D721Med (cell line): ENCODE measurements at places on chromosomes 6 and 20.

DNA sequence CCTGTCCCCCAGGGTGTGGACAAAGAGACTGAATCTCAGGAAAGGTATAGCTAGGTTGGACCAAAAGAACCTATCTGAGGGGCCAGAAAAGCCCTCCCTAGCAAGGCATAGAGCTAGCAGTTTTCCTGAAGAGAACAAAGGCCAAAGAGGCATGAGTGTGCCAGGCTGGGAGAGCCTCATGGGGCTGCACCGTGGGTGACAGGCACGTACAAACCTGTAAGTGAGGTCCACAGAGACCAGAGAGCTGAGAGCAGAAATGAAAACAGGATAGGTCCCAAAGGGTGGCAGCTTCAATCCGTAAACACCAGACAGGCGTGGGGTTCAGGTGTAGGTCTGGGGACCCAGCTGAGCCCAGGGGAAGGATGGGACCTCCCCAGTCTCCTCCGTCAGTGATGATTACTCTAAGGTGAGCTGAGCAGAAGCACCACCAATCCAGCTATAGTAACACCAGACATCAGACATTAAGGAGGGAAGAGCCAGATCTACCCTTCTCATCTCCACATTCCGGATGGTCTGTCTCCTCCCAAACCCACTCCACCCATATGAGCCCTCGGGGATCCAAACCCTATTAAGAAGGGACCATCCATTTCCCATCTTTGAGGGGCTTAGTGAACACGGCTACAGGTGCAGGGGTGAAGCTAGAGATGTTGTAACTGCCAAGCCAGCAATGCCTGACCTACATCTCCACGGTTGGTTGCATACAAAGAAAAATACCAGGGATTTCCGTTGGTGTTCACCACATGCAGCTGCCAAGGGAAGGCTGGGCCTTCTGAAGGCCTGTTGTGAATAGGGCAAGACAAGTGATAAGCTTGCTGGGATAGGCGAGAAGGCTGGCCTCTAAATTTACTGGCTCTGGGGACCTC is 38.3 kb downstream of the BCL2L1 start:
- no peak for DNase-seq

GRCh38 chr6:20608356-20608755 is 74.1 kb downstream of the CDKAL1 start:
- no peak for DNase-seq

DNA sequence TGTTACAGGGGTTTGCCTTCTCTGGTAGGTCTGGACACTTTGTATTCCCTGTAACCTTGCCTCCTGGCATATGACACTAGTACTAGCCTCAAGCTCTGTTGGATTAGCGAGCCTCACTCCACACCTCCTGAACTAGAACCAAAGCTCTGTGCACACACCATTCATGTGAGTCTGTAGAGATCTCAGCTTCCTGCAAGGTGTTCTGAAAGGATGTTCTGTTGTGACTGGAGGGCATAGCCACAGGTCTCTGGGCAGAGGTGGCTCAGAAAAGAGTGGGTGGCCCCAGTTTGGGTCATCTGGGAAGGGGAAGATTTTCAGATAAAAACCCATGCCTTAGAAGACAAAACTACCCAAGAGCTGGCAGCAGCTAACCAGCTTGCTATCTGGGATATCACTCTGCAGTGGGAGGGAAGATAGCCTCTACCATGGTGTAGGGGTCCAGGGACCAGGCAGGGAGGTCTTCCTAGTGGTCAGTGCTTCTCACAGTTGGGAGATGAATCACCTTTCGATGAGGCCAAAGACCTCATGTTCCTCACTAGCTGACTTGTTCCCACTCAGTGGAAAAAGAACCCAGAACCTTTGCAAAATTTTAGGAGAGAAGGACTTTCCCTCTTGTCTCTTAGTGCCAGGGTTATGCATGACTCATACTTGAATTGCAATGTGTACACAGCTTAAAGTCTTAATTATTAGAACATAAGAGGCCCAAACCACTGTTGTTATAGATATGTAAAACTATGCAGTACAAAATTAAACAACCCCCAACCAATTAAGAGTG is 41.4 kb downstream of the HLA-F start:
- DNase-seq: no peak

DNA sequence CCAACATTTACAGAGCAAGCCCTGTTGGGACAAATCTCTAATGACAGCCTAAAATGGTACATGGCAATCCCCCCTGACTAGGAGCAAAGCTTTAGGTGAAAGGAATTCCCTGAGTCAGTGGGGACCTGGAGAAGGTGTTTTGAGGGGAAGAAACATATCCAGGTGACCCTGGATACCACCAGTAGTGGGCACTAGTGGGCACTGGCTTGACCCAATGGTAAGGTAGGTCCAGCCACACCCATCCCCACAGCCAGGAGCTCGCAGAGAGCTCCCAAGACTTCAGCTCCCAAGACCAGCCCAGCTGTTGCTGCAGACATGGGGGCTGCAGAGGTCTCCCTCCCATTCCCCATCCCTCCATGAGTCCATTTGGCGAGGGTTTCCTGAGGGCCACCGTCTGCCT is 19.5 kb downstream of the GRM4 start:
- DNase-seq: no peak

GRCh38 chr20:50099565-50099991 is 13.4 kb downstream of the UBE2V1 start:
- DNase-seq: no peak

DNA sequence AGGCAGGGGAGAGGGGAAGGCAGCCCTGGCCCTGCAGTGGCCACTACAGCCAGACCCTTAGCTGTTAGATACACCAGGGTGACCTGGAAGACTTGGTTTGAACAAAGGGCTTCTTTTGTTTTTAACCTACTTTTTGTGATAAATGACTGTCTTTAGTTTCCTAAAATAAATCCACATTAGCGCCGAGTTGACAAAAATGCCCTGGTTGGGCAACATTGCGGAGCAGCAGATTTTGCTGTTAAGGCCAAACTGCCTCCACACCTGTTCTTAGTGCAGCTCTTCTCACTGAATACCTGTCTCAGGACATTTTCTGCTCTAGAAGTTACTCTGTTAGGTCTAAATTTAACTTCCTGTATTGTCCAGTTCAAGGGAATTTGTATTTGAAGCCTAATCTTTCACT is 42.7 kb downstream of the FAM50B start:
- no peak for DNase-seq

- no peak for DNase-seq
Observed at GRCh38 chr20:59778615-59779200, 154.7 kb downstream of the SYCP2 start.

GRCh38 chr20:62143957-62144825 is 622 bp downstream of the SS18L1 start:
- peak; percentile 51 for DNase-seq

GRCh38 chr6:46305833-46306232 is 135.1 kb upstream of the ENPP5 start:
- DNase-seq: no peak

DNA sequence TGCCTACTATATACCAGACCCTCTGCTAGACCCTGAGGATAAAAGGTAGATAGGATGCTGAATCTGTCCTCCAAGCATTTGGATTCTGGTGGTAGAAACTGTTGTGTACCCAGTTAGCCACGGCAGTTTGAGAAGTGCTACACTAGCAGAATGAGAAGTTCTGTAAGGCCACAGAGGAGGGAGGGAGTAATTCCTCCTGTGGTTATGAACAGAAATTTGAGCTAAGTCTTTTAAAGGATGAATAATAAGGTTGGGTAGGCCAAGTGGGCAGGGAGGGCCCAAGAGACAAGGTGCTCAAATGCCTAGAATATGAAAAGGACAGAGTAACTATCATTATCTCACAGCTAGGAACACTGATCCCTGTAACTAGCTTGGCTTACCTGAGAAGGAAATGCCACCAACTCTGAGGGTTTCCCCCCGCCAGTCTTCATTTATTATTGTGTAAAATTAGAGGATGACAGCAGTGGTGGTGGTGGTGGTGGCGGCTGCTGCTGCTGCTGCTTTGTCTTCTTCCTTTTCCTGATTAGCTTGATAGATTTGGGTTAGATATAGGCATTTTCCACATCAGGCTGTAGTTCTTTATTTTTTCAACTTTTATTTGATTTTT is 243.3 kb downstream of the PRL start:
- no peak for DNase-seq

- no peak for DNase-seq
Observed at GRCh38 chr20:63163596-63164483, 52.1 kb downstream of the YTHDF1 start.

- DNase-seq: no peak
Observed at GRCh38 chr20:51536116-51537069, 6.1 kb downstream of the NFATC2 start.

DNA sequence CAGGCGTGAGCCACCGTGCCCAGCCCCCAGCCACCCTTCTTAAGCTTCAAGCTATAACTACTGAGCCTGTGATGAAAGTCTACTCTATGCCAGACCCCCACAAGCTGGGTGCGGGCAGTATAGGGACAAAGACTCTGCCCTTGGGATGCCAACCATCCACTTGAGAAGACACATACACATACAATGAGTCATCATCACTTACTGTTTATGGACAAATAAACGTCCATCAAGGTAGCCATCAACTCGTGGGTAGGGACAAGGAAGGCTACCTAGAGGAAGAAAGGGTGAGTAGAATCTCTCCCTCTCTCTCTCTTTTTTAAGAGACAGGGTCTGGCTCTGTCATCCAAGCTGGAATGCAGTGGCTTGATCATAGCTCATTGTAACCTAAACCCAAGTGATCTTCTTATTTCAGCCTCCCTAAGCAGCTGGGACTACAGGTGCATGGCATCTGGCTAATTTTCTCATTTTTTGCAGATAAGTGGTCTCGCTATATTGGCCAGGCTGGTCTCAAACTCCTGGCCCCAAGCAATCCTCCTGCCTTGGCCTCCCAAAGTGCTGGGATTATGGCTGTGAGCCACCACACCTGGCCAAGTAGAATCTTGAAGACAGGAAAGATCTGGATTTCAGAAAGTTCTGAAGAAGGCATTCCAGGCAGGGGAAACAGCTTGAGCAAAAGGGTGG is 2.6 kb upstream of the TP53INP2 start:
- DNase-seq: no peak

GRCh38 chr6:47007657-47008396 is 34.3 kb downstream of the ADGRF1 start:
- DNase-seq: no peak

- no peak for DNase-seq
Observed at GRCh38 chr6:17583811-17584210, 16.3 kb upstream of the FAM8A1 start.

DNA sequence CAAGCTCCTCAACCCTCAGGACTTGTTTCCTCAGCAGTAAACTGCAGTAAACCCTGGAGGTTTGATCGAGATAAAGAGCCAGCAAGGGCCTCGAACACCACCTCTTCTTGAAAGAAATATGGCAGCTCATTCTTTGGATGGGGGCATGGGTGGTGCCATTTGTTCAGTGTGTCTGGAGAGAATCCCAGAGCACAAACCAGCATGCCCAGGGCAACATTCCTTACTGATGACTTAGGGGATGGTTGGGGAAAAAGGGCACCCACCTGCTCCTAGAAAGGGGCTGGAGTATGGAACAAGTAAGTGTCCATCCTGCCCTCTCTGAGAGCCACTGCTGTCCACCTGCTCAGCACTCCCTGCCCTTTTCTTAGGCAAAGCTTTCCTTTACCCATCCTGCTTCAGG is 31.3 kb upstream of the ZFAND3 start:
- no peak for DNase-seq

DNA sequence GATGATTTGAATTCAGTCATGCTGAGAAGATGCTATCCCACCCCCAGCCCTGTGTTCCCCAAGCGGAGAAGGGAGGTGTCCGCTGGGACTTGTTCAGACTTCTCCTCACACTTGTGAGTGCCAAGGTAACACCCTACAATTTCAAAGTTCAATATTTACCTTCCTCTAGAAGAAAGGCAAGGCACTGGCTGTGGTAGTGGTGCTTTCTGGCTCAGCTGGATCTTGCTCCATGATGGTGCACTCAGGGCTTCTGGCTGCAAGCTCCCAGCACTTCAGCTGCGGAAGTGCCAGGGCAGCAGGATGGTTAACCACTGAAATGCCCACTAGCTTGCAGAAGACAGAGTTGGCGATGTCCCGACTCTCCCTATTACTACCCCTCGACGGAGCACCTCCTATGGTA is 135.4 kb downstream of the MTFR2 start:
- DNase-seq: no peak

DNA sequence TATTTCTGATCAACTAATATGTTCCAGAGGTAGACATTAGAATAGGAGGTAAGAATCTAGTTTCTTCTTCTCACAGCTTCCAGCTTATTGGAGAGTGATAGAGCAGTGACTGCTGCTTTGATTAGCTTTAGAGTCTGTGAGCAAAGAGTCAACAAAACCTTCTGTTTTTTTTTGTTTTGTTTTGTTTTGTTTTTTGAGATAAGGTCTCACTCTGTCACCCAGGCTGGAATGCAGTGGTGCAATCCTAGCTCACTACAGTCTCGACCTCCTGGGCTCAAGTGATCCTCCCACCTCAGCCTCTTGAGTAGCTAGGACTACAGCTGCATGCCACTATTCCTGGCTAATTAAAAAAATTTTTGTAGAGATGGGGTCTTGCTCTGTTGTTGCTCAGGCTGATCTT is 39.3 kb downstream of the TSBP1 start:
- DNase-seq: no peak

DNA sequence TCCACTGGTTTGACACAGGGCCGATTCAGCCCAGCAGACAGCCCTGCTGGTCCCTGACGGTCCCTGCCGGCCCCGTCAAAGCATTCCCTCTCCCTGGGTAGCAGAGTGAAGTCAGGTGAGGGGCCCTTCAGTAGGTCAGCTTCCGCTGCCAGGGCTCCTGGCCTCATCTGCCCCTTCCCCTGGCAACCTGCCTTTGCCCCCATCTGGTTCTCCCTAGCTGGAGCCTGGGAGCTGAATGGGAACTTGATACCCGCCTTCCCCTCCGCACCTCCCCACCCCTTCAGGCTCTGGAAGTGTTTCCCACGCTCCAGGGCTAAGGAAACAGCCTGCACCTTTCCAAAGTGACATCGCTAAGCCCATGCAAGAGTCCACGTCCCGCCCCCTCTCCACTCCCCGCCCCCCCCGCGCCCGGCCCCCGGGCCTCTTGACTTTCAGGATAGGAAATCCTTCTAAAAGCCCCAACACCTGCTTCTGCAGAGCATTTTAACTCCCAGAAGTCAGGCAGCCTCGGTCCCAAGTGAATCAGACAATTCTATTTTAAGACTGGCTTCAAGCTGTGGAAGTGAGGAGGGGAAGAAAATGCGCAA is 53.3 kb downstream of the ISM1 start:
- DNase-seq: no peak

DNA sequence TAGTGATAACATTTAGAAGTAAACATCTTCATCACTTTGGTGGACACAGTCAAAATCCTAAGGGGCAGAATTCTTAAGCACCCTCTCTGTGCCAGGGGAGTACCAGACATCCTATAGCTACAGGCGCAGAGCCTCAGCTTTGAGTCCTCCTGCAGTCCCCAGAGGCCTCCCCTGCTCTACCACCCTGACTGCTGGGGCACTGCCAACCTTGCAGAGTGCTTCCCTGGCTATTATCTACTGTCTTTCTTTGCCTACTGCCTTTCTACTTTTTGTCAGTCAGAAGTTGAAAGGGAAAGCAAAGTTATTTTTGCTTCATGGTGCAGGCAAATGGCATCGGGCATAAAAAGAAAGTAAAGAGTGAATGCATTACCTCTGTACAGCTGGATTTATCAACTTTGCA is 80.1 kb downstream of the AIG1 start:
- DNase-seq: no peak

DNA sequence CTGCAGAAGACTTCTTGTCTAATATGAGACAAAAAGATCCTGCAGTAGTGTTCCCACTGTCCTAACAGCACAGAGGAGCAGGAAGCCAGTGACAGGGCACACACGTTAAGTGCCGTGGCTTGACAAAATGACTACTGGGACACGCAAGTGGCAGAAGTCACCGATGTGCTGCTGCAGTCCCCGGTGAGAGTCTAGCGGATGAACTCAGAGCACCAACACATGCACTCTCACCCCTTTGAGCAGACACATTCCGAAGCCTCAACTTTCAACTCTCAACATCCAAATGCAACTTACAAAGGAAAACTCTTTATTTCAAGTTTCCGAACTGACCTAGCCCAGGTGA is 898 bp downstream of the LAMA4 start:
- DNase-seq: no peak
